Coronary artery (tissue), 2 donors: ENCODE measurements at places on chromosomes 3 and 15.

DNA sequence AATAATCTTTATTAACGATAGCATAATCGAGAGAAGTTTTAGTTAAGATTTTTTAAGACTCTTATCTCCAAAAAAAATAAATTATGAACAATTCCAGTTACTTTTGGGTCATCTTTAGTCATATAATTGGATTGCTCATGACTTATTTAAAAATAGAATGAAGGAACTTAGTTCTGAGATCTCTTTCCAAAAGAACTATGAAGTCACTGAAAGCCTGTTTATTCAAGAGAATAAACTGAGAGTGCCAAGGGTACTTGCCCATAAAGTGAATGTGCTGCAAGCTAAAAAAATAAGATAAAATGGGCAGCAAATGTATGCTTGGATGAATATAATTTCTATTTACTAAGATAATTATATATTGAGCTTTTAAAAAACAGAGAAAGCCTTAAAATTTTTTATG lies 176.5 kb upstream of the PLSCR5 start:
- no peak for DNase-seq

GRCh38 chr3:141646760-141647561 lies 91.1 kb upstream of the RNF7 start:
- no peak for DNase-seq

GRCh38 chr3:45560281-45560971 lies 34.1 kb upstream of the LIMD1 start:
- DNase-seq = peak; percentile 86

GRCh38 chr3:66443118-66443803 lies 57.6 kb downstream of the LRIG1 start:
- no peak for DNase-seq

- no peak for DNase-seq
Observed at GRCh38 chr3:161914703-161915417, 418.3 kb downstream of the OTOL1 start.

- DNase-seq = no peak
Observed at GRCh38 chr3:106826791-106827311, 550.4 kb upstream of the CCDC54 start.

DNA sequence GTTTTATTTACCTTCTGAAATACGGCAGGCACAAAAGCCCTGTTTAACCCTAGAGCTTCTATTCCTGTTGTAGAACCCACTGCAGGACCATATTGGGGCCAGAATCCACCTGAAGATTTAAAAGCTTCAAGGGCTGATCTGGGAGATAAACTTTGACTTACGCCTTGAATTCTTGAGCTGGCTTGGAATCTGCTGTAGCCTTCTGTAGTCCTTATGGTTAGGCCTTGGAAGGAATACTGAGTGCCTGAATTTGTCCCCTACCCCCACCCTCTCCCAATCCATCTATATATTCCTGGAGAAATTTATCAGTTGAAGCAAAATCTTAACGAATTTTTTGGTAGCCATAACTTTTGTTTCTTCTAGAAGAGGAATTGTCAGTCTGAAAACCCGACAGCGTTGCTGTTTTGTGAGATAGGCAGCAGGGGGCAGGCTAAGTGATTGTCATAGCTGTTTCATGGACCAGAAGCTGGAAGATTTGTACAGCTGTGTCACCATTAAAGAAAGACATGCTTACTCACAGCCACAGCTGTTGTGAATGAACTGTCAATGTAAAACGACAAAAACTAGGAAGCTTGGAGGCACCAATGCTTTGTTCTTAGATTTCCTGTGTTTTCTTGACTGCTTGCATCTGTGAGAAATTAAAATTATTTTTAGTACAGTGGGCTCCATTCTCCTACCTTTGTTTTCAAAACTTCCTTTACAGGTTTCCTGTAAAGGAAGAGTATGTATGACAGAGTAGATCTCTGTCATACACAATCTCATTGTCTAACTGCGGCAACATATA lies 12.8 kb downstream of the LXN start:
- DNase-seq = no peak

- DNase-seq = no peak
Observed at GRCh38 chr3:46944191-46944590, 32.4 kb downstream of the CCDC12 start.

- DNase-seq = no peak
Observed at GRCh38 chr3:52848617-52849016, 13.8 kb upstream of the MUSTN1 start.

- DNase-seq = no peak
Observed at GRCh38 chr15:79620112-79620857, 188.1 kb downstream of the MINAR1 start.

DNA sequence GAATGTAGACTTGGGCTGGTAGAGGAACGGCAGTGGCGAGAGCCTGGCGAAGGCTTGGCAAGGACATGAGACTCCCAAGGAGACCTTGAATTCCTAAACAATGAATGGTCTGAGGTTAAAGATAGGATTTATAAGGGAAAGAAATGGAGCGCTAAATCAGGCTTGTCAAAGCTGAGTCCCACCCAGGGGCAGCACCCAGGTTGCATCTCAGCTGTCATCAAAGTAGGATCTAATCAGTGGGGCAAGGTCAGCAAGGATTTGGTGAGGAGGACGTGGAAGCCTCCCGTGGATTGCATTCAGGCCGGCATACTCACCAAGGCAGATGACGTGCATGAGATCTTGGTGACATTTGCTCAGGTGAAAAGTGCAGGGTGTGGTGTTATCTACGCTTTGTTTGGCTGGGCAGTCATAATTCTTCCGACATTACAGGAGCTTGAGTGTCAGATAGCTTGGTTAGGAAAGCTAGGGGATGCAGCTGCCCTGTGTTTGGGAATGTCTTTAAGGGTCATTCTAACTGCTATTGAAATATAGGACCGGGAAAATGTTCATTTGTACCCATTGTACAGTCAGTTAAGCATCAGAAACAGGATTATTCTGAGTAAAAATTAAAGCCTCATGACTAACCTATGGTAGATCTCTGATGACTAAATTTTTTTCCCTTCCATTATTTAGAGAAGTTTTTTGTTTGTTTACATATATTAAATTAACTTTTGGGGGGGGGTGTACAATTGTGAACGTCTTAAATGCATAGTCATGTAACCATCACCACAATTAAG lies 99.4 kb upstream of the TSC22D2 start:
- no peak for DNase-seq

DNA sequence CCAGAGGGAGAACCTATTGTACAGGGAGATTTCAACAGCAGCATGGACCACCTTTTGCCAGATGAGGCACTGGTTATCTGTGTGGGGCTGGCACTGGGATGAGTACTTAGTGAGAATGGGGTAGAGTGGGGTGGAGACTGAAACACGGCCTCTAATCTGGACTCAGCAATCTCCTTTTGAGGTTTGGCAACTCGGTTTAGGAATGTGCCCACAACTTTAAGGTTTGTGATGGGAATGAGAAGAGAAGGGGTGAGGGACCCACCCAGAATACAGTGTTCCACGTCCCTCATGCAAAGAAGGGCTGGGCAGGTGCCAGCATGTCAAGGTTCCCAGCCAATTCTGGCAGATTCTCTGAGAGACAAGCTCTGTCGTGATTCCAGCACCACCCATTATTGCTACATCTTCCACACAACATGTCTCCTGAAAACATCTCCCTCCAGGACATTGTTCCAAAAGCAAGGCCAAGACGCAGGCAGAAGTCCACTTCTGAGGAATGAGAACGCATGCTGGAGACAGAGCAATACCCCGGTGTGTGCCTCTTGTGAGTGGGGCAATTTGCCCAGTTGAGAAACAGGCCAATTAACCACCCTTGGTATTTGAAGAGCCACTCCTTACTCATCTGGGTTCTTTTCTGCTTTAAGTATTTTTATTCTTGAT lies 37.5 kb upstream of the CCR4 start:
- DNase-seq = peak; percentile 78

DNA sequence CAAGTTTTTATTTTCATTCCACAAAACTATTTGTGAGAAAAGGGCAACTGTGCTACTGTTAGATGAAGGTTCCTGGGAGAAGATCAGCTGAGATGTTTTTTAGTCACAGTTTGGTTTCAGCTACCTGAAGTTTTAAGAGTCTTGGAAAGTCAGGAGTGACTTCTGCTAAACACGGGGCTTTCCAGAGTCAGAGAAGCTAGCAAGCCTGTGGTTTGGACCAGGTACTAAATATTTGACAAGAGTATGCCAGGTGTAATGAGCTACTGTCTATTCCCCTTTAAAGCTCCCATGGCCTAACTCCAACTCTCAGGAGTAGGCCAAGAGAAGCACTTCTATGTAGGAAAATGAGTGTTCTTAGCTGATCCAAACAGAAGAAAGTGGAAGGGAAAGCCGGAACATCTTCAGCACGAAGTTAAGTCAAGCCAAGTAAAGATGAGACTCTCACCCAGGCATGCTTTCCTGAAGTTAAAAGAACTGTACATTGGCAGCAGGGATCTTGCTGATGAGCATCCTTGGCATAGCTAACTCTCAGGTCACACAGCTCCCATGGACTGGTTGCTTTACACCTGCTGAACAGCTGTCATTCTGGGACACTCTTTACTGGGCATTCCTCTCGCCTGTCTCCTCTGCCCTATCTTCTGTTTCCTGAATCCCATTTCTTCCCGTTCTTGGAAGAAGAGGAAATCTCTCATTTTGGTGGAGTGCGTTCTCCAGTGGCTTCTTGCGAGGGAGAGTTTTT lies 22.5 kb downstream of the TM4SF18 start:
- no peak for DNase-seq

GRCh38 chr3:126679318-126679751 lies 24.4 kb upstream of the TXNRD3 start:
- DNase-seq = peak; percentile 83

GRCh38 chr3:32045091-32045915 lies 61.1 kb upstream of the GPD1L start:
- DNase-seq = no peak

GRCh38 chr3:194470615-194471014 lies 16.2 kb downstream of the ATP13A3 start:
- DNase-seq = no peak

- no peak for DNase-seq
Observed at GRCh38 chr15:70306582-70306981, 208.9 kb upstream of the TLE3 start.

GRCh38 chr15:44163370-44163769 lies 31.7 kb downstream of the FRMD5 start:
- no peak for DNase-seq

- DNase-seq = no peak
Observed at GRCh38 chr3:122602011-122602710, 24.7 kb downstream of the PARP15 start.

GRCh38 chr15:91664224-91664836 lies 189.2 kb upstream of the SLCO3A1 start:
- no peak for DNase-seq

GRCh38 chr15:40871749-40872617 lies 2.1 kb downstream of the RHOV start:
- no peak for DNase-seq

DNA sequence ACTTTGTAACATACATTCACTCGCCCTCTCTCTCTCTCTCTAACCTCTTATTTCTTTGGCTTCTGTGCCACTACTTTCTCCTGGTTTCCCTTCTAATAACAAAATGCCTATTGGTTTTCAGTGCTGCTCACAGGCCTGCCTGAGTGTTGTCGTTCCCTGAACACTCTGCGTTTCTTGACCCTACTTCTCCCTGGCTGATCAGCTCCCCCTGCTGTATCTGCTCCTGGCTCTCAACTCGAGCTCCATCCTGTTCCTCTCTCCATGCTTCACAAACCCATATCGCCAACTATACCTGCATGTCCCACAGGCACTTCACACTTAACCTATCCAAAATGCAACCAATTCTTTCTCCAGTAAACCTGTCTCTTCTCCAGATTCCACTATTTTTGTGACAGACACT lies 111.4 kb downstream of the OPA1 start:
- DNase-seq = no peak

- DNase-seq = no peak
Observed at GRCh38 chr3:143084856-143085731, 34.5 kb upstream of the CHST2 start.

GRCh38 chr15:34665498-34666116 lies 82.2 kb upstream of the GOLGA8B start:
- no peak for DNase-seq
